NCI-H460 (cell line): ENCODE measurements at places on chromosomes 5 and 9.

DNA sequence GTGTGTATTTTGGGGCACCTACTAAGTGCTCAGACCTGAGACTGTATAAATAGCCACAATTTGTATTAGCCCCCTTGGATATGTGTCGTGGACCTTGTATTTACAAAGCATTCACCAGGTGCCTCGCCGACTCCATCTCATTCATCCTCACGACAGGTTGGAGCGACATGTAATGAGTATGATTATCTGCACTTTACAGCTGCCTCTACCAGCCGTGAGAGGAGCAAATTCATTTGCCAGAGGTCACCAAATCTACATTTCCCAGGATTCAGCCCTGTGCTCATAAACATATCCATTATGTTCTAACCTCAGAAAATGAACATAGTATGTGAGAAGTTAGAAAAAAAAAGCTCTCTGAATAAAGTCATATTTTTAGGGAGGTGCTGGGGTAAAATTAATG, 167.4 kb downstream of the ZDHHC21 start:
- no peak for DNase-seq

- no peak for DNase-seq
Measured at GRCh38 chr9:76433406-76433805, 25.6 kb upstream of the GCNT1 start.

GRCh38 chr5:102561894-102562760, 63.3 kb upstream of the SLCO6A1 start:
- DNase-seq = peak; percentile 17

DNA sequence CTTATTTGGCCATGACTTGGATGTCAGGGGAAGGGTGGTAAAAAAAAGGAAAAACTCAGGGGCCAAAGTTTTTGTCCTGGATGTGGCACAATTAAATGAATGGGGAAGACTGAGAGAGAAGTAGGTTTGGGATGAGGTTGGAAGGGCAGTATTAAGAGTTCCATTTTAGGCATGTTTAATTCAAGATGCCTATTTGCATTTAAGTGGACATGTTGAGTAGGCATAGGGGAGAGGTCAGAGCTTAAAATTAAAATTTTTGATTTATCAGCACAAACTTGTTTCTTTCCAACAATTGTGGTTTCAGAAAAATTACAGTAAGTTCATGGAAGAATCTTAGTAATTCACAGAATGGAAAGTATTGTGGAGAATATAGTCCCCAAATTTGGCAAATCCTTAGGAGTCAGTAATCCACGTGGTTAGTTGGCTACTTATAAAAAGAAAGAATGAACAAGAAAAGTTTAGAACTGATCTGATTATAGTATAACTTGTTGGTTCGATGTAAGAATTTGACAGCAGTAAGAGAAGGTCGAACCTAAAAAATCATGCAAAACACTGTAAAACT, 265.9 kb downstream of the SAXO1 start:
- DNase-seq = no peak

GRCh38 chr9:6927838-6928237, 170.1 kb downstream of the KDM4C start:
- DNase-seq = no peak

GRCh38 chr9:1383899-1384455, 333.8 kb downstream of the DMRT2 start:
- no peak for DNase-seq

DNA sequence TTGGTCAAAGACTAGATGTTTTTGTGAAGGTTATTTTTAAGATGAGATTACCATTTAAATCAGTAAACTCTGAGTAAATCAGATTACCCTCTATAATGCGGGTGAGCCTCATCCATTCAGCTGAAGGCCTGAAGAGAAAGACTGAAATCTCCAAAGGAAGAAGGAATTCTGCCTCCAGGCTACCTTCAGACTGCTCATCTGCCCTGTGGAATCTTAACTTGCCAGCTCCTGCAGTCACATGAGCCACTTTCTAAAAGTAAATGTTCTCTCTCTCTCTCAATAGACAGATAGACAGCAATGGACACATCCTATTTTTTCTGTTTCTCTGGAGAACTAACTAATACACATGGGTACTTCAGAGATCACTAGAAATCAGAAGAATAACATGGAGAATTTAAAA, 182.8 kb downstream of the CFAP90 start:
- no peak for DNase-seq

GRCh38 chr9:107813287-107813686, 323.7 kb upstream of the KLF4 start:
- no peak for DNase-seq

DNA sequence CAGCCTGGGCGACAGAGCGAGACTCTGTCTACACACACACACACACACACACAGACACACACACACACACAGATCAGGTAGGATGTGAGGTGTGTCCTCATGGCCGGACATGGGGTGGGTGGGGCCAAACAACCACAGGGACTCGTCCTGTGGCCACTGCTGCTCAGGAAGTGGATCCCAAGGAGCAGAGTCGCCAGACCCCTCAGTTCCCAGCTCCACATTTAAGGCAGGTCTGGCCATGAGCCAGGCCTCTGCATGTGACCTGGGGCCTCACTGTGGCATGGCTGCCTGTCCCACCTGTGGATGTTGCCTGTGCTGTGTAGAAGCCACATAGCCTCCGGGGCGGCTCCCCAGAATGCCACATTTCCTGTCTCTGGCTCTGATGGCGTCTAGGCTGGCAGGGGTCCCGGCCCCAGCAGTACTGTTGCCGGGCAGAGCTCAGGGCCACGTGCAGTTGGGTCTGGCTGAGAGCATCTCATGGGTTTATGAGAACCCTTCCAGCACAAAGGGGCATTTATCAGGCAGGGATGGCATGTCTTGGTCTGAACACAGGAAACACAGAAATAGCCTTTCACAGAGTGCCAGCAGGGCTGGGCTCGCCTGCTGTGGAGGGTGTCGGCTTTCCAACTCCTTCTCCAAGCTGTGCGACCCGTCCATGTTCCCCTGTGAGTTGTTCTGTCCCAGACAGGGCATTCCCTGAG, 9.9 kb upstream of the NINJ1 start:
- DNase-seq = no peak

GRCh38 chr9:134188386-134189144, 24.2 kb upstream of the RNU6ATAC start:
- DNase-seq = no peak

DNA sequence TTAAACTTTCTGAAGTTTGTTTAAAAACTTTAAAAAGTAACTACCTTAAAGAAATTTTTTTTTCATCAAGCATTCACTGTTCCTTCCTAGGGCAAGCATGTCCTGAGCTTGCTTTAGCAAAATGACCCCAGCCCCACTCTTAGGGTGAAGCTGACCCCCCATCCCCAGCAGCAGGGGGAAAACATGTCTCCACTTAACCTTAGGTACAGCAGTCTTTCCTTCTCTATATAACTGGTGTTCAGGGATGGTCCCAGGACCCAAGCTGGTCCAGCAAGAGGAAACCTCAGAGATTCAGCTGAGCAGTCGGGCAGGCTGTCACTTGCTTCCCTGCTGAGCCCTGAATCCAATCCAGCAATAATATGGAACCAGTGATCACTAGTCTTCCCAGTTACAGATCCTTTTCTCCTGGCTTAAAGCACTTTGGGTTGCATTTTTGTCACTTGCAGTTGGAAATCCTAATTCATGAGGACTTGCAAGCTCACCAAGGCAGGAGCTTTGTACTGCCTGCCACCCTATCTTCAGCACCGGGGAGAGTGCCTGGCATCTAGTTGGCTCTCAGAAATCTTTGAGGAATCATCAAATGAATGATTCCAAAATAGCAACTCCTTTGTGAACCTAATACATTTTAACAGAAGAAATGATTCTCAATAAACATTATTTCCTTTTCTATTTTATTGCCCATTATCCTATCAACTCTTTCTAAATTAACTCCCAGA, 91.2 kb downstream of the FSTL4 start:
- no peak for DNase-seq

DNA sequence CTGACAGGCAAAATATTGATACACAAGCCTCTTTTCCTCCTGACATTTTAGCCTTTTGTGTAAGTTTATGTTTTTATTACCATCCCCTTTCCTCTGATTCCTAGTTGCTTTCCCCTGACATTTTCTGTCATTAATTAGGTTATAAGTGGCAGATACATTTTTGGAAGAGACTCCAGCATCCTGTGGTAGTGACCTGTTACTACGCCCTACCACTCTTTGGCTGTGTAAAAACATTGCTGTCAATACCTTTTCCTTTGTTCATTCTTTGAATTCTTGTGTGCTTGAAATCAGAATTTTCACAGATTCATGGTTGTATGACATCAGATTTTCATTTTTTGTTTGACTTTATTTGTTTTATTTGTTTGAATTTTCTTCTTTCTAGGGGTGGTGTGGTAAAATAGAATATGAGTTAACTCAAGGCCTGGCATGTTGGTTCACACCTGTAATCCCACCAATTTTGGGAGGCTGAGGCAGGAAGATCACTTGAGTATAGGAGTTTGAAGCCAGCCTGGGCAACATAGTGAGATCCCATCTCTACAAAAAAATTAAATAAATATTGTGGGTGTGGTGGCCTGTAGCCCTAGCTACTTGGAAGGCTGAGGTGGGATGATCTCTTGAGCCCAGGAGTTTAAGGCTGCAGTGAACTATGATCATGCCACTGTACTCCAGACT, 43.4 kb downstream of the UBE2R2 start:
- no peak for DNase-seq

GRCh38 chr5:57549566-57549965, 67.0 kb upstream of the ACTBL2 start:
- DNase-seq = no peak

DNA sequence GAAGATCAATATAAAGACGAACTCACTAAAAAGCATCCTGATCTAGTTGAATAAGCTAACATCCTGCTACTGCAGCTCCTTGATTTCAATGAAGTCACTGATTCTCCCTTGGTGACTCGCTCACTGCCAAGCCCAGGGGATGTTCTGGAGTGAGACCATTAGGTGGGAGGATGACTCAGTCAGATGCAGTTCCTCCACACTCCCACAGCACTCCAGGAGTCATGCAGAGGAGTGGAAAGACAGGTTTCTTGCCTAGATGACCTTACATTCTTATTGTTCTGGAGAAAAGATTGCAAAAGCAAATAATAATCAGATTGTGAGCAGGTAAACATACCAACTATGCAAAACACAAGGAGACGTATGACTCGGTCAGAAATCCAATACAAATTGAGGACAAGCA, 15.3 kb downstream of the GCNT4 start:
- DNase-seq = no peak

GRCh38 chr9:13719446-13719845, 440.0 kb upstream of the MPDZ start:
- no peak for DNase-seq

- DNase-seq = no peak
Measured at GRCh38 chr9:1745980-1746379, 269.2 kb upstream of the SMARCA2 start.

GRCh38 chr5:114883675-114884074, 286.0 kb downstream of the TRIM36 start:
- DNase-seq = no peak

DNA sequence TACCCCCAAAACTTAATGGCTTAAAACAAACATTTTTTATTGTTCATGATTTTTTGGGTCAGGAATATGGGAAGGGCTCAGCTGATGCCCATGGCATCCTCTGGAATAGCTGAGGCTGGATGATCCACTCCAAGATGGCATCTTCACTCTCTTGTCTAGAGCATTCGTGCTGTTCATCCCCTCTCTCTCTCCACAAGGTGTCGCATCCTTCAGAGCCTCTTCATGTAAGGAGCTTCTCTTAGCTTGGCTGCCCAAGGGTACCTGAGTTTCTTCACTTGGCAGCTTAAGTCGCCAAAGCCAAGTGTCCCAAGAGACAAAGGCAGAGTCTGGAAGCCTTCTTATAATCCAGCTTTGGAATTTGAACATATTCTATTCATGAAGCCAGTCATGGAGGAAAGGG, 294.7 kb downstream of the CHSY3 start:
- peak; percentile 42 for DNase-seq

- DNase-seq = no peak
Measured at GRCh38 chr5:127987354-127988145, 96.0 kb upstream of the SLC12A2 start.

DNA sequence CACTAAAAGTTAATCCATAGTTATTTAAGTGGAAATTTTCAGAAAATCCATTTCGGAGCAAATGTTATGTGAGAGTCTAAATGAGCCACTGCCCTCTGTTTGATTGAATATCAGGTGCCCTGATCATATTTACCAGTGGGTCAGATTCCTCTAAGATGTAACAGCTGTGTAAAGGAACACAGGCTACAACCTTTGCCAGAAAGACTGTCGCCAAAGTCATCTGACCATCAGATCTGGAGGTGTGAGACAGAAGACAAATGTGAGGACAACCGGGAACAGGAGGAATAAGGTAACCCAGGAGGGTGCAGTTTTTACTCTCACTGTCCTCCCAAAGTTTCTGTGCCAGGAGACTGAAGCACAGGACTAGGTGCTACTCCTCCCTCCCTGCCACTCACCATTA, 90.8 kb downstream of the CAAP1 start:
- DNase-seq = no peak

DNA sequence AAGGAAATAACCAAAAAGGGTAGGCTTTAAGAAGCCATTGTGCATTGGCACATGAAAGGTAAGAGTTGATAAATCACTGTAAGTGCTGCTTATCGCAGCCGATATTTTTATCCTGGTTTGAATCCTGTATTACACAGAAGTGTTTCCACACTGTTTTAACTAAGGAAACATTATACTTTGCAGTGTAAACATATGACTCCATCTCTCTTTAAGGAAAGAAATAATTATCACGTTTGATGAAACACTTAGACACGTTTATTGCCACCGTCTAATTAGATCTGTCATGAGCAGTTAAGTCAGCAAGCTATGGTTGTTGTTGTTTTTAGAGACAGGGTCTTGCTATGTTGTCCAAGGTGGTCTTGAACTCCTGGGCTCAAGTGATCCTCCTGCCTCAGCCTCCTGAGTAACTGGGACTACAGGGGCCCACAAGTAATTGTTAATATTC, 85.7 kb upstream of the TNFAIP8 start:
- no peak for DNase-seq
